A673 (cell line): ENCODE measurements at places on chromosomes 13 and 19.

DNA sequence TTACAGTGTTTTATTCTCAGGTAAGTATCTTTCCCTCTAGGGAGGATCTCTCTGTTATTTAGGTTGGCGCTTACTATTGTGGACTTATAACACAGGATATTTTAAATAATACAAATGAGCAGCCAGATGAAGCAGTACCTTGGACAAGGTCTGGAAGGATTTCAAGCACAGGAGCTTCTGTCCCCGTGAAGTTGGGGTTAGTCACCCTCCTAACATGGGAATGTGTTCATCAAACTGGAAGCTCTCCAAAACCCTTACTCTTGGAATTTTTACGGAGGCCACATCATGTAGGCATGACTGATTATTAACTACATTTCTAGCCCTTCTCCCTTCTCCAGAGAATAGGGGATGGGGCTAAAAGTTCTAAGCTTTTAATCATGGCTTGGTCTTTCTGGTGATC, 38.3 kb upstream of the SPRY2 start:
- peak; percentile 9 for DNase-seq

DNA sequence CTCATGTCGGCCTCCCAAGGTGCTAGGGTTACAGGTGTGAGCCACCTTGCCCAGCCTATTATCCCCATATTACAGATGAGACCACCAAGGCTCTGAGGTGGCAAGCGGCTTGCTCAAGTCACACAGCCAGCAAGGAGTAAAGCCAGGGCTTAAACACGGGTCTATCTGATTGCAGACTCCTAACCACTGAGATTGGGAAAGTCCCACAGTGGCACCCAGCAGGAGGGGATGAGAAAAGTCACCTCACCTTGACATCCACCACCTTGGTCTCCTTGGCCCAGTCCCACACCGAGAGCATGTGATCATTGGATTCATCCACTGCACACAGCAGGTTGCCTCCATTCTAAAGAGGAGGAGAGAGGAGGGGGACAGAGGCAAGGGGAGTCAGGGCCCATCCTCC, 9.5 kb downstream of the EML2 start:
- no peak for DNase-seq

GRCh38 chr13:50291611-50292010, 276.4 kb downstream of the KCNRG start:
- DNase-seq, result no peak

- no peak for DNase-seq
These were observed 938.9 kb upstream of the PRR20A start for GRCh38 chr13:56201834-56202233.

- DNase-seq, result peak; percentile 18
These were observed 9.9 kb upstream of the RCBTB2 start for GRCh38 chr13:48542581-48543341.

- DNase-seq, result no peak
These were observed 82.7 kb downstream of the DLEU7 start for GRCh38 chr13:50760751-50761150.

DNA sequence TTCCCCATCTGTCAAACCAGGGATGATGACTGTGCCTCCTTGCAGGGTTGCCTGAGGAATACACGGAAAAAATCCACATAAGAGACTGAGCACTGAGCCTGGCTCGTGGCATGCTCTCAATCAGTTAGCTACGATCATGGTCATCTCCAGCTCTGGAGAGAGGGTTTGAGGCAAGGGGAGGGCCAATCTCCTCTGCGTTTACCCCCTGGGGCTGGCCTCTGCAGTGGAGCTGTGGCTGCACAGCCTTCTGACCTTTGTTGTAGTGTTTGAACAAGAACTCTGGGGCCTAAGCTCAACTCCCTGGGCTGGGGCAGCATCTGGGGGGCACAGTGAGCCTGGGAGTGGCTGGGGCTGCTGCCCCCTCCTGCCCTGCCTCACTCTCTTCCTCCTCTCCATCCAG, 5.9 kb downstream of the LRRC4B start:
- no peak for DNase-seq

DNA sequence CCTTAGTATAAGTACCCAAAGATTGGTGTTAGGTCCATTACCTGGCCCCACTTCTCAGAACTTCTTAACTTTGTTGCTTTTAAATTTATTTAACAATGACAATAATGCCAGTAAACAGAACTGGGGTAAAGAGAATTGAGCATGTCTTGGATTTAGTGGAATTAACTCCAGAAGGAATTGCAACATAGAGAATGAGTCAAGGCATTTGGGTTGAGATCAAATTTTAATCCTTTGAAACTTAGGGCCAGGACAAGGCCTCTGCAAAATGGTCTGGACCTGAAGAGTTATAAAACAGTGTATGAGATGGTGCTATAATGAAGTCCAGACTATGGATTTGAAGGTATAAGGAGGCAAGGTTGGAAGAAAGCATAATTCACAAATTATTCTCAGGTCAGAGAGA, 1030.4 kb downstream of the SLITRK5 start:
- DNase-seq, result no peak

- no peak for DNase-seq
These were observed 81.3 kb downstream of the SLC7A1 start for GRCh38 chr13:29513981-29514719.

DNA sequence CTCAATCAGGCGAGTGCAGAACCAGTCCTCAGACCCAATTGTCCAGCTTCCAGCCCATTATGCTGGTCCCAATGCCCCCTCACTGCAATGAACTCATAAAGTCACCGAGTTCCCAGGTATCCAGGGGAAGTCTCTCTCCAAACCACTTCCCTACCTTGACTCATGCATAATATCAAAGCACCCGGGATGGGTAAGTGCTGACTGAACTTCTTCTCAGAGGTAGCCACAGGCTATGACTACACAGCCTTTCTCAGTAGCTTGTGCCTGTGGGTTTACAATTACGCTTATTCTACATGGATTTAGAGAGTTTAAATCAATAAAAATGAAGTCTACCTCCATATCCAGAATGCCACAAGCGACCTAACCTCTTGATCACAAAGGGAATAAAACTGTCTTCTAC, 1.7 kb upstream of the C13orf42 start:
- no peak for DNase-seq

- DNase-seq, result no peak
These were observed 113.9 kb downstream of the CRYL1 start for GRCh38 chr13:20411638-20412342.

GRCh38 chr19:45529420-45529785, 22.1 kb downstream of the VASP start:
- no peak for DNase-seq

GRCh38 chr13:97325738-97326137, 103.6 kb downstream of the MBNL2 start:
- DNase-seq, result no peak

GRCh38 chr19:37303591-37304171, 67.2 kb upstream of the ZNF527 start:
- DNase-seq, result no peak

GRCh38 chr13:45269204-45269603, 68.4 kb upstream of the KCTD4 start:
- DNase-seq, result no peak

DNA sequence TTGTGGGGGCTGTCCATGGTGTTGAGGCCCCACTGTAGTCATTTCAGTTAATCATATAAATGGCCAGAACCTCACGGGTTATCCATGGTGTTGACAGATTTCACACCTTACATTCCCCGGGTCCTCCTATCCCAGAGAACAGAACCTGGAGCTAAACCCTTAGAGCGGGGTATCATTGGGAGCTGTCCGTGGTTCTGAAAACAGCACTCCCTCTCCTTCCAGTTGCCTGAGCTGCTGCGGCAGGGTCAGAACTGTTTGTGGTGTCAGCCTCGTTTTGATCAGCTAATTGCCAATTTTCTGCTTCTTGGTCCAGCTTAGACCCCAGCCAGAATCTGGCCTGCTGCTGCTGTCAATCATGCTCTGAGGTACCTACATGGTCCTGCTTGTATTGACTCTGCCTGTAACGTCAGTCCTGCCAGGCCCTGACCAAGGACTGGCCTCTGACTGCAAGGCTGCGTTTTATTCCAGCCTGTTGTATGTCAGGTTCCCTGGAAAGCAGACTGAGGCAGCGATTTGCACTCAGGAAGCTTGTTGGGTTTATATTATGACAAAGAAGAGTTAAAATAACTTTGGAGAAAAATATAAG, 55.8 kb upstream of the KCTD15 start:
- DNase-seq, result peak; percentile 58

GRCh38 chr13:97234236-97234635, 12.1 kb downstream of the MBNL2 start:
- DNase-seq, result no peak

DNA sequence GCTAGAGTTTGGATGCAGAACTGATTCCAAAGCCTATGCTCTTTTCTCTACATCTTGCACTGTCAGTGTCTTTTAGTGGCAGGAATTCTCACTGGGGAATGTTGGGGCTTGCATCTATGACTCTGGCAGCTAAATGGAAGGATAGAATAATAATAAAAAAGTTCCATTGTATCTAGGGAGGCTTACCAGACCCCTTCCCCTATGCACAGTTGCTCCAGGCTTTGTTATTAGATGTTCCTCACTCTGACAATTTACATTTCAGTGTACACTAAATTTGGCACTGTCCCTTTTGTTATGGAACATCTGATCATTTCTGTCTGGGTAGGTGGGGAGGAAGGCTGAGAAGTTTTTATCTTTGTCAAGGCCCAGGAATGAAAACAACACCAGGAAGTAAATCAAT, 3.7 kb upstream of the TRIM13 start:
- no peak for DNase-seq

DNA sequence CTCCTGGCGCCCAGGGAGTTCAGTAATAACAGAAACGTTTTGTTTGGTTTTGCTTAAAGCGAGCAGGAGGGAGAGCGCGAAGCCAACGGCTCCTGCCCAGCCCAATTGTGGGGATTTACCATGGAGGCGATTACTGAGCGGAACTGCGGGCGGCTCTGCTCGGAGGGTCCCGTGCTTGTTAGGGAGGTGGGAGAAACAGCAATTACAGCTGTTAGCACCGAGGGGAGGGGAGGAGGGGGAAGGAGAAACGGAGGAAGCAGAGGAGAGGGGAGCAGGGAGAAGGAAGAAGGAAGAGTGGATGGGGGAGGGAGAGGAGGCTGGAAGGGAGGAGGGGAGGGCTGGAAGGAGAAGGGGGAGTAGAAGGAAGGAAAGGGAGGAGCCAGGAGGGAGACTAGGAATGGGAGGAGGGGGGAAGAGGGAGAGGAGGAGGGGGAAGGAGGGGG, 7.7 kb upstream of the ONECUT3 start:
- DNase-seq, result peak; percentile 49
